Caki2 (cell line): ENCODE measurements at places on chromosomes 3 and 15.

DNA sequence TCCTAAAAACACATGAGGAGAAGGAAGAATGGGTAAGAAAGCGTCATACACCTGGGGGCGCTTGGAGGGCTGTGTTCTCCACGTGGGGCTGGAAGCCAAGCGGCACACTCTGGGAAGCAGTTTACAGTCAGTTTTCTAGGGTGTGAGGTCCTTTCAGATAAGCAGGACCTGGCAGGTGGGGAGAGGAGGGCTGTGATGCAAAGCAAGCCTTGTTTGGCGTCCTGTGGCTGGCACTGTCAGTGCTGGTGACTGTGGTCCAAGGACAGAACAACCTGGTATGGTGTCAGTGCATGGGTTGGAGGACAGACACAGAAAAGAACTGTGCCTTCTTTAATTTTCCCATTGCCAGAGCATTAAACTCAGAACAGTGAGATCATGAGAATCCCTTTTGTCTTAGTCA lies 260.7 kb upstream of the NR2E3 start:
- DNase-seq = no peak

DNA sequence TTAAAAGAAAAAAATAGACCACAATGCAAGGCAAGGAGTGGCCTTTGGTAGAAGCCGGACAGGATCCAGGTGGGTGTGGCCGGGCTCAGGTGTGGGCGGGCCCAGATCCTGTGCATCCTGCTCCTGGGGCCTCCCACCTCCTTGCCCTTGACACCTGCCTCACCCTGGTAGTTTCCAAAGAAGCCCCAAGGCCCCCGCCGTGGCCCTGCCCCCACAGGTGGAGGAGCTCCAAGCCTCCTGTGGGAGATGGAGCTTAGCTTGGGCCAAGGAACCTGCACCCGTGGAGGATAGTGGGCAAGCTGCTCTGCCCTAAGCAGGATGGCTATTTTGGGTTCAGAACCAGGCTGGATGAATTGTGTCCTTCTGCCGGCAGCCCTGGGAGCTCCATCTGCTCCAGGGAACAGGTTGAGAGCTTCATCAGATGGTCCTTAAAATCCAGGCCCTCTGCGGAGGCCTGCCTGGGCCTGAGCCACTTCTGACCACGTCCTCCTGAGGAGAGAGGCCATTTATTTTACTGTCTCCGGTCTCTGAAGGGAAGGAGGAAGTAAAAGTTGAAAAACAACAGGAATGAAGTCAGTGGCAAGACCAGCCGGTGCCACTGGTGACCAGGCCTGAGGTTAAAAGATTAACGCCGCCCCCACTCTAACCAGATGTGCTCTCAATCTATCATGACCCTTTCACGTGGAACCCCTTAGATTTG lies 53.9 kb upstream of the KLF13 start:
- DNase-seq = peak; percentile 22

- no peak for DNase-seq
These were observed 701.5 kb upstream of the GBE1 start for GRCh38 chr3:82462977-82463376.

DNA sequence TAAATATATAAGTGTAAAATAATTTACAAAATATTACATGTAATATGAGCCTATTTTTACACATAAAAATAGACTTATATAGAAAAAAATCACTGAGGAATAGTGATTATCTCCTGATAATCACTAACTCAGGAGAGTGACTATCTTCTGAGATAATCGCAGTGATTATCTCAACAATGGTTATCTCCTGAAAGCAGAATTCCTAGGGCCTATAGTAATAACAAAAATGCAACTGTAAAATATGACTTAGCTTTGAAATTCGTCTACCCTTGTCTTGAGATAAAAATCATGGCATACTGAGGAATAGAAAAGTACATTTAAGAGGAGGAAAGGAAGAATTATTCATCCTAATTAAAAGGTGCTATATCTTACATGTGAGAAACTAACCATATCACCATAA lies 117.0 kb upstream of the ASB14 start:
- no peak for DNase-seq

GRCh38 chr15:72599855-72600464 lies 54.5 kb upstream of the GOLGA6B start:
- peak; percentile 30 for DNase-seq

DNA sequence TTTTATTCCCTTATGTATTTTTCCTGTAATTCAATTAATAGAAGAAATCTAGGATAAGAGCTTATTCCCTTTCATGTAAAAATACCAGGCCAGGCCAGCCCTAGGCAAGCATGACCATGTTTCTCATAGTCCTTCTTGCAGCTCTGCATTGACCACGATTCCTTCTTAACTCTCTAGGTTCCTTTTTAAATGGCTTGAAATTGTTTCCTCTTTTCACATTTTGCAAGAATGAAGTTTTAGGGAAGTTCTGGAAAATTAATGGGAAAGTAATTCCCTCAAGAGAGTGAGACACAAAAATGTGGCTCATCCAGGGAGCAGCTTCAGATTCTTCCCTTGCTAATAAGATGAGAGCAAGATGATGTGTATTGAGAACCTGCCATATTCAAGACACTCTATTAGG lies 116.5 kb upstream of the FGF7 start:
- no peak for DNase-seq

DNA sequence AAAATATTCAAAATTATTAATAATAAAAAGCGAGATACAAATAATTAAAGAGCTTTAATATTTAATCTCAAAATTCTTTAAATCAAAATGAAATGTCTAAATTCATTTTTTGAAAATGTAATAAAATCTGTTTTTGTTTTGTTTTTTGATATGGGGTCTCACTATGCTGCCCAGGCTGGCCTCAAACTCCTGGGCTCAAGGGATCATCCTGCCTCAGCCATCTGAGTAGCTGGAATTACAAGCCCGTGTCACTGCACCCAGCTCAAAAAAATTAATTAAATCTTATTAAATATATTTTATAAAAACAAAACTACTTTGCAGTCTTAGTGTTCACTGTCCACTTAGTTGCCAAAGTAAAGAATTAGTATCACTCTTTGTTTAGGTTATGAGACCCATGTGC lies 38.4 kb downstream of the FAH start:
- no peak for DNase-seq

GRCh38 chr3:191393146-191393545 lies 62.8 kb upstream of the UTS2B start:
- DNase-seq = no peak

GRCh38 chr15:35618260-35619188 lies 72.6 kb upstream of the DPH6 start:
- DNase-seq = no peak

GRCh38 chr15:80733460-80733859 lies 38.4 kb downstream of the ABHD17C start:
- no peak for DNase-seq

DNA sequence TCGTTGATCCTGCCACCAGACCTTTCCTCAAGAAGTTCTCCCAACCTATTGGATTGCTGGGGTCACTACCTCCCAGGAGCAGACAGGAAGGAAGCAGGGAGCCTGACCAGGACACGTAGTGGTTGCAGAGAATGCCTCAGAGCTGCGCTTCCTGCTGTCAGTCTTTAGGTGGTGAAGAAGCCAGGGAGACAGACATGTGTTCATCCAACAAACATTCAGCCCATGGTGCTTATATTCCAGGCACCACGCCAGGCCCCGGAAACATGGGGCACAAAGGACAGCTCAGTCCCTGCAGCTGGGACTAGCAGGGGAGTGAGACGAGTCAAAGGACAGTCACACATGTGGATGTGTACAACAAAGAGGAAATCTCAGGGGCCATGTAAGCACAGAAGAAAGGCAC lies 26.0 kb upstream of the CORO2B start:
- no peak for DNase-seq

- peak; percentile 17 for DNase-seq
These were observed 137.6 kb downstream of the SI start for GRCh38 chr3:164940745-164941144.

- DNase-seq = no peak
These were observed 141.0 kb downstream of the TMCO5A start for GRCh38 chr15:38075466-38075865.

DNA sequence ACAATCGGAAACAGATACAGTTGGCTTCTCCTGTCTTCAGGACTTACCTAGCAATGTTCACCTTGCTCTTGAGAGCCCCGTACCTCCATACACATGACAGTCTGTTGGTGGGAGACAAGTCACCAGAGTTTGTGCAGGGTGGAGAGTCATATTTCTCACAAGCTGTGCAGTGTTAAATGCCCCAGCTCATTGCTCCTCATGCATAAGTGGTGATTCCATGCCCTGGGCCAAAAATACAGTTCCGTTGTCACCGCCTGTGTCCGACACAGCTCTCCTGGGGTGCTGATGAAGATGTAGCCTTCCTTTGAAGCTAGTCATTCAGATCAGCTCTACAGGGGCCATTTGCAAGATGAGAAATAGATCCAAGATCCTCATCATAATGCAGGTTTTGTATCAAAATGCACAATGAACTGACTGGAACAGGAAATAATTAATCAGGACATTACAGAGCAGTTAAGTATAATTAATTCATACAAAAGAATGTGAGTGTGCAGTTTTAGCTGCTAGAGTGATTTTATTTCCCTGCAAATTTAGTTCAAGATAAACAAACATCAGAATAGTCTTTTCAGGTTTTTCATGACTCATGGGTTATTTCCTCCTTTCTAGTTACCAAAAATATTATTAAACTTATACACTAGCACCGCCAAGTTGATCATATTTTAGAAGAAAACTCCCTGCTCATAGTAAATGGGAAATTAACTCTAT lies 66.5 kb downstream of the CD47 start:
- DNase-seq = no peak

- DNase-seq = peak; percentile 30
These were observed 453 bp downstream of the ZDHHC23 start for GRCh38 chr3:113948015-113948917.

GRCh38 chr15:96324192-96324895 lies 6.2 kb upstream of the NR2F2 start:
- DNase-seq = peak; percentile 25

- DNase-seq = peak; percentile 73
These were observed 590 bp downstream of the POLR2H start for GRCh38 chr3:184361932-184362667.

DNA sequence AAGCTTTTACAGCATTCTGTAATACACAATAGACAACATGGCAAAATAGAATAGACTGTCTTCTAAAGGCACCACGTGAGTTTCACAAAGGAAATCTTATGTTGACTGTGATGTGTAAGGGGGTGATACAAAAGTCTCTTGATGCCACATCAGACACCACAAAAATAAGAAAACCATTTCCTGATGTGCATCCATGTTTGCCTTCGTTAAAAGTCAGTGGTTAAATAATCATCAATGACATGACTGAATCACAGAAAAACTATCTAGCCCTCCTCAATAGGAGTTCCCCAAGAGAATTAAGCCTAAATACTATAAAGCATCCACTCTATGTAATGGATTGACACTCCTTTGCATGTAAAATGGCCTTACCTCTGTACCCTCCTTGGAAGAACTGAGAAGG lies 198.6 kb upstream of the SLC2A2 start:
- no peak for DNase-seq

DNA sequence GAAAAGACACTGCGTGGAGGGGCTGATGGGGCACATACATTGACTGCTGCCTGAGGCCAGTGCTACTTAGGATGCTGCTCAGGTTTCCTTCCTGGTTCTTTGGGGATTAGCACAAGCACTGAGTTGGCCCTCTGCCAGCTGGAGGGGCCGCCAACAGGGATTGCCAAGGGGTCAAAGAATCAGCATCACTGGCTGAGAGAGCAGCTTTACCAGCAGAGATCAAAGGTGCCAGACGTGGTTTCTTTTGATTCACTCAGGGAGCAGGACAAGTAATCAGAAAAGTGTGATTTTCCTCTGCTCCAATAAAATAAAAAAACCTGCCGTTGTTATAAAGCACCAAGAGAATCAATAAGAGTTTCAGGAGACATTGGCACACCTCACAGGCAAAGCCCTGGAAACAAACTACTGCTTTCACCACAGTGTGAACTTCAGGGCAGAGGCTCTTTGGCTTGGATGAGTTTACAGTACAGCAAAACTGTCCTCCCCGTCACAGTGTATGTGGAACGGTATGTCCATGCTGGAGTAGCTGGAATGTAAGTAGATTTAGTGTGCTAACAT lies 45.8 kb upstream of the FSIP1 start:
- DNase-seq = no peak

DNA sequence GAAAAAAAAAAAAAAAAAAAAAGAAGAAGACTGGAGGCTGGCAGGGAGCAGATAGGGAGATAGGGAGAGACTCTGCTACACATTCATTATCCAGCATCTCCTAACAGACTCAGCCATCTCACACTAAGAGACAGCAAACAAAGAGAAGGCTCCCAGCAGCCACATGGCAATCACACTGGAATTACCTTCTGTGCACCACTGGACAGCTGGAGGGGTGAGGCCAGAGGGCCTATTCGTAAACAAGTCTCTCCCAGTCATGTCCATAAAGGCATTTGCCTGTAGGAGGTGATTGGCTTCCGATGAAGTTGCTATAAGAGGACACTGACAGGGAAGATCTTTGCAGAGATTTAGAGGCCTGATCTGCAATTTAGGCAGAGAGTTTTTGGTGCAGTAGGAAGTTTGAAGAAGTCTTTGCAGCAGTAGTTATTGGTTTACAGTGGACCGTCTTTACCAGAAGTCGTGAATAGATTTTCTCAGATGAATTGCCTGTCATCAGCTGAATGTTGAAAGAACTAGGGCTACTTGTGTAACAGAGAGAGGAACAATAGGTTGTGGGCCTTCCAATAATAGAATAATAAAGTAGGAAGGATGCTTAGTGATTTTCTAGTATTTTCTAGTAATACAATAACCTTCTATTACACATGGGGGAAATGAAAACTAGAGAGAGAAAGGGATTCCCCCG lies 89.7 kb downstream of the TP63 start:
- DNase-seq = no peak

- DNase-seq = no peak
These were observed 17.3 kb downstream of the TBC1D2B start for GRCh38 chr15:78060232-78060631.

GRCh38 chr3:78820542-78820941 lies 947.3 kb downstream of the ROBO1 start:
- DNase-seq = no peak

DNA sequence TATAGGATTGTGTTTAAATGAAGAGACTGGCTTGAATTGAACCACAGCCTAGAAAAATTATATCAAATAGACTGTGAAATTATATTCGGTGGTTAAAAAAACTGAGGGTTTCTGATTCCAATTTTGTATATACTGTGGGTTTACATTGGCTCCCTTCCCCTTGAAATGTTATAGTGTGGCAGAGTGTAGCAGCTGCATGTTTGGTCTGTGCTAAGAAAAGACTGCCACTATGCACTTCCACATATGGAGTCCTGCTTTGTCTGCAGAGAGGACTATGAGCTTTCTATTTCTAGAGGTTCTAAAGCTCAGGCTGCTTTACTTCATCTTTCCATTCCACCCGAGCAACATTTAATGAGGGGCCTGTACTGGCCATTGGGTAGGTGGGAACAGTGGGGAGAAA lies 112.3 kb downstream of the P3H2 start:
- no peak for DNase-seq

GRCh38 chr15:77507911-77508310 lies 87.2 kb downstream of the HMG20A start:
- DNase-seq = no peak

- DNase-seq = peak; percentile 51
These were observed 3.1 kb upstream of the RAD54L2 start for GRCh38 chr3:51535146-51536019.

DNA sequence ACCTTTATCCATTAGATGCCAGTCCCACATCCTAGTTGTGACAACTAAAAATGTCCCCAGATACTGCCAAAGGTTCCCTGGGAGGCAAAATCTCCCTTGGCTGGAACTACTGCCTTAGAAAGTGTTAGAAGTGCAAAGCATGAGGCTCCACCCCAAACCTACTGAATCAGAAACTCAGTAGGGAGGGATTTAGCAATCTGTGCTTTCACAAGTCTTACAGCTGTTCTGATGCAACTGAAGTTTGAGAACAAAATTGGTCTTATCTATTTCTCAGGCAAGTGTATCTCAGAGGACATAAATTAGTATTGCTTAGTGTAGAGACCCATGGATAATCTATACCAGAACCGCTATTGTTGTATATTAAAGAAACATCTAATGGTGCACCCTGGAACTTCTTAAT lies 70.2 kb downstream of the CLDN1 start:
- no peak for DNase-seq
